Activated naive CD4-positive, alpha-beta T cell (primary cell): ENCODE measurements at places on chromosomes 11 and 22.

- DNase-seq, result no peak
Observed at GRCh38 chr11:107307991-107308390, 149.6 kb downstream of the CWF19L2 start.

- no peak for DNase-seq
Observed at GRCh38 chr22:48885271-48885918, 942.3 kb downstream of the BRD1 start.

DNA sequence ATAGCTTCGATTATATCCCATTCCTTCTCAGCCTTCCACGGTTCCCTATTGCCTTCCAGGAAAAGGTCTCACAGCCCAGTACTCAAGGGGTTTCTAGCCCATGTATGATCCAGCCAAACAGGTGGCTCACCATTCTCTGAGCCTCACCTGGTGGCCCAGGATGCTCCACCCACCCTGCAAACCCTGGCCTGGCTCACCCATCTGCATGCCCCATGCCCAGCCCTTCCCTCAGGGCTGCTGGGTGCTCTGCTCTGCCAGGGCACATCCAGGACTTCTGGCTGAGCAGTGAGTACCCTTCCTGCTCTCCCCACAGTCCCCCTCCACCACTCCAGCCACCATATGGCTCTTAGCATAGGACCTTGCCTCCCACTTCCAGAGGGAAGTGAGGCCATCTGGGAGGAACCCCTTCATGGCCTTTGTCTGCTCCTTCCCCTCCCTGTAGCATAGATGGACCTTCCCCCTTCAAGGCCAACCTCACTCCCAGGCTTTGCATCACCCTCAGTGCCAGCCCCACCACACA, 5.8 kb upstream of the RCOR2 start:
- DNase-seq, result no peak

GRCh38 chr11:19844806-19845205, 132.2 kb downstream of the NAV2 start:
- DNase-seq, result no peak

DNA sequence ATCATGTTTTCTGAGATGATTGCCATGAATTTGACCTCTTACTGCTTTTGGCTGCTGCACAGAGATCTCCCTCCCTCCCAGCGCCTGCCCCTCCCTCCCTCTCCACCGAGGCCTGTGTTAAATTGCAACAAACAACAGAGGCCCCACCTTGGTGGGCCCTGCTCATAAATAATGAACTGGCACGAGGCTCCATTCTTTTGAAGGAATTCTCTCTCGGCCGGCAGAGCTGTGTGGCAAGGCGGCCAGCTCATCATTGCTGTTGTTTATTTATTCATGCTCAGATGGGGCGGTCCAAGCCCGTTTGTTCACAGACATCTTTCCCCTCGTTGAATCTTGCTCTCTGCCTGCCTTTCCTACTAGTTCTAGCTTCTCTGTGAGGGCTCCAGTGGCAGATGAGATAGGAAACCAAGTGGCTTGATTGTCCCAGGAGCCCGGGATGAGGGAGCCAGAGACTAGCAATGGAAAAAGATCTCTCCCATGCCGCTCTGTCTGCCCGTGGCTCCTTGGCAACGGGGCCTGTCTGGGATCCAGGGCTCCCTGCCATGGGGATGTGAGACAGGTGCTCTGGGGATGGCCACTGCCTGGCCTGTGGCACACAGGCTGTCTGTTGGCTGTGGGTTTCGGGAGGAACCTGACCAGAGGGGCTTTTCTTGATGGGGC, 192.6 kb downstream of the DSCAML1 start:
- DNase-seq, result no peak

DNA sequence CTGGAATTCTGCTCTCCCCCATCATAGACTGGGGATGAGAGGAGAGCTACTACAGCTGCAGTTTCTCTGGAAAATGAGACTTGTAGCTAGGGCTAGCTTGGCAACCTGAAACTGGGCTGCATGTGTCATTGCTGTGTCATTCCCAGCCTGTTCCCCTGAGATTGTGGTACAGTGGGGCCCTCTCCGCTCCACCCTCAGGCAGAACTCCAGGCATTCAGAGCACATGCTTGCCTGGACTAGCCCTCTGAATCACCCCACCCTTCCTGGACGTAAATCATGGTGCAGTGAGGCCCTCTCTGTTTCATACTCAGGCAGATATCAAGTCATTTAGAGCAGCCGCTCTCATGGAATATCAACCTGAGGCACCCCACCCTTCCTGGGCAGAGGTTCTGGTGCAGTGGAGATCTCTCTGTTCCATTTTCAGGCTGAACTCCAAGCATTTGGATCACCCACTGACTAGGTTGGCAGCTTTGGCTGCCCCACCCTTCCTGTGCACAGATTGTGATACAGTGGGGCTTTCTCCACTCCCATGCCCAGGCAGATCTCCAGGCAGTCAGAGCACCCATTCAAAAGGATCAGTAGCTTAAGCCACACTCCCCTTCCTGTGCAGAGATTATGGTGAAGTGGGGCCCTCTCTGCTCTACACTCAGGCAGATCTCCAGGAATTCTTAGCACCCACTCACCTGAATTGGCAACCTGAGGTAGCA, 274.4 kb downstream of the C11orf87 start:
- no peak for DNase-seq

- DNase-seq, result no peak
Observed at GRCh38 chr22:25970374-25970911, 198.8 kb upstream of the SEZ6L start.

DNA sequence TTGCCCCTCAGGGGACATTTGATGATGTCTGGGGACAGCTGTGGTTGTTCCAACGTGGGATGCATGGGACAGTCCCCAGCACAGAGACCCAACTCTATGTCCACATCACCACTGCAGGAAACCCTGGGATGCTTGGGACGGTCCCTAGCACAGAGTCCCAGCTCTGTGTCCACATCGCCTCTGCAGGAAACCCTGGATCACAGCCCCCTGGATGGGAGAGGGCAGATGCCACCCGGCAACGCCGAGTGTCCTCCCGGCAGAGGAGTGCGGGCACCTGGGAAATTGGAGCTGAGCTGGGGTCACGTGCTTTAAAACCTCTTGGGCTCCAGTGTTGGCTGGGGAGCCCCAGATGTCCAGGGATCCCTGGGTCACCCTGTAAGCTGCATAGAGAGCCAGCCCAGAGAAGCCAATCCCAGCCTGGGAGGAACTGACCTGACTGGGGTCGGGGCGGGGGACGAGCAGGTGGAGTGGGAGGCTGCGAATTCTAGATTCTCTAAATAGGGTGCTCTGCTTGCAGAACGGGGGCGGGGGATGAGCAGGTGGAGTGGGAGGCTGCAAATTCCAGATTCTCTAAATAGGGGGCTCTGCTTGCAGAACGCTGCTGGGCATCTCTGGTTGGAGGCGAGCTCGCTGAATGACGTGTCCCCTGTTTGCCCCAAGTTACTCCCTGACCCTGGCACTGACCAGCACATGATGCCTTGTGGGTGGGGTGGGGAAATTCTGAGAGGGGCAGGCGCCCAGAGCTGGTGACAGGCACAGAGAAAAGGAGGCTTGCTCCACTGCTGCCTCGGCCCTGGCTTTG, 1197.8 kb downstream of the BRD1 start:
- no peak for DNase-seq

DNA sequence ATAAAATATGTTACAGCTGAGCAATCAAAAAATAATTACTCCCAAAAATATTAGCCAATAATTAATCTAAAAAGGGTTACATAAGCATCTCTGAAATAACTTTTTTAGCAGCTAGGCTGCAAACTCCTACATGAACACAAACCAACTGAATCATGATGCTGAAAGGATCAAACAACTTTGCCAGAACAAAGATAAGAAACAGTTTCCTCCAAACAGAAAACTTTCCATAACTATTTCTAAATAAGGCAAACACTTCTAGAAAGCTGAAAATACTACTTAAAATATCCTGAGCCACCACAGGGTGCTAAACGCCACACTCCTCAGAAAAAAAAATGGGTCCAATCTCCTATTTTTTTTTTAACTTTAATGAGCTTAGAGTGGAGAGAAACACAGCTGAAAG, 68.6 kb upstream of the ARHGAP32 start:
- no peak for DNase-seq

DNA sequence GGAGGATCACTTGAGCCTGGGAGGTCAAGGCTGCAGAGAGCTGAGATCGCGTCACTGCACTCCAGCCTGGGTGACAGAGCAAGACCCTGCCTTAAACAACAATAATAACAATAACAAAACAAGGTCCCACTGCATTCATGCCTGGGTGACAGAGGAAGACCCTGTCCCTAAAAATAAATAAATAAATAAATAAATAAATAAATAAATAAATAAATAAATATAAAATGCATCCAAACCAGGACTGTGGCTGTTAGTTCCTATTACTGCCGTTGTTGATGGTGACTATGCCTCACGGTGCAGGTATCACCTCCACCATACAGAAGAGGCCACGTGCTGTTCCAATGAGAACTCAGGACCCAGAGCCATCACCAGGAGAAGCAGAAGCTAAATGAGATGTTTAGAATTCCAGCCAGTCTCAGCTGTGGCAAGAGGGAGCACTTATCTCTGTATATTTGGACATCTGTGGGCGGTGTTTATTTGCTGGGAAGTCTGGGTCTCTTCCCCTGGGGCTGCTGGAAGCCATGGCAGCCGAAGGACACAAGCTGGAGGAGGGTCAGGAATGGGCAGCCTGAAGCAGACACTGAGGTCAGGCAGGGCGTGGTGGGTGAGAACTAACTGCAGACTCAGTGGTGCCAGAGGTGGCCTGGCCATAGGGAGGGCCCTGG, 21.6 kb downstream of the C11orf86 start:
- DNase-seq, result no peak

DNA sequence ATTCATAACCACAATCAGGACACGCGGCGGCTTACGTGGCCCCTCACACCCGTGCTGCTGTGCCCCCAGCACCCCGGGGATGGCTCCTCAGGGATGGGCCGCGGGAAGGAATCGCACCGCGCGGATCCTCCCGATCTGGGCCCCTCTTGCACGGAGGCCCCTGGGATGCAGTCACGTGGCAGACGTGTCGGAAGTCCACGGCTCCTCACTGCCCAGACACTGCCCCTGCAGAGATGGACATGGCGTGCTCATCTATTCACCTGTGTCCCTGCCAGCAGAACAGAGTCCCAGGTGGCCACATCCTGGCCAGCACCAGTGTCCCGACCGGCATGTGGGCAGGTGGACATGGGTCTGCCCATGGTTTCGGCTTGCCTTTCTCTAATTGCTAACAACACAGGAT, 12.8 kb downstream of the MOB2 start:
- no peak for DNase-seq

DNA sequence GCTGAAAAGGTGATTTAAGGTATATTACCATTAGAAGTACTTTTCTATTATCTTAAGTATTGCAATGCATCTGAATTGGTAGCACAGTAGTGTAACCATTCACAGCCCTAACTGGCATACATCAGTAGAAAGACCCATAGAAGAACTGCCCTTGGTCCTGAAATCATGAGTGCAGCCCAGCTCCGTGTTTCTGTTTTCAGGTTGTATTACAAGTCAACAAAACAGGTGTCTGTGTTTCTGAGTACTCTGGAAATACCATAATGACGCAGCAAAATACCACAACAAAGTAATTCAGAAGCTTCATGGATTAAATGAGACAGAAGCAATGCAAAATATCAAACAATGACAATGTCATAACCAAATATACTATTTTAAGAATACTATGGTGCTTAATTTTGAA, 226.3 kb downstream of the OPCML start:
- DNase-seq, result no peak

DNA sequence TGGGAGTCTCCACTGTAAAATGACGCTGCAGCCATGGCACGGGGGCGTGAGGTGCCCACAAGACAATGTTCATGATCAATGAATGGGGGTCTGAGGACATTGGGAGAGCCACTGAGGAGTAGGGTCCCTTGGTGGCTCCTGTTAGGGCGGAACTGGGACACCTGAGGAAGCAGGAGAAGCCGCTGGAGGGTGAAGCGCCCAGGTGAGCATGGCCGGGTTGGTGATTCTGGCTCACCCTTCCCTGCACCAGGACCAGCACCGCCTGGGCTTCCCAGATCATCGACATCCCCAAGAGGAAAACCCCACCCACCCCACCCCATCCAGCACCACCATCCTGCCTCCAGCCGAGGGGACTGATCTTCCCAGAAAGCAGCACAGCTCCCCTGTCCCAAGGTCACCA, 30.6 kb downstream of the SHANK2 start:
- no peak for DNase-seq

- DNase-seq, result no peak
Observed at GRCh38 chr11:63804259-63804658, 9.0 kb upstream of the SPINDOC start.

DNA sequence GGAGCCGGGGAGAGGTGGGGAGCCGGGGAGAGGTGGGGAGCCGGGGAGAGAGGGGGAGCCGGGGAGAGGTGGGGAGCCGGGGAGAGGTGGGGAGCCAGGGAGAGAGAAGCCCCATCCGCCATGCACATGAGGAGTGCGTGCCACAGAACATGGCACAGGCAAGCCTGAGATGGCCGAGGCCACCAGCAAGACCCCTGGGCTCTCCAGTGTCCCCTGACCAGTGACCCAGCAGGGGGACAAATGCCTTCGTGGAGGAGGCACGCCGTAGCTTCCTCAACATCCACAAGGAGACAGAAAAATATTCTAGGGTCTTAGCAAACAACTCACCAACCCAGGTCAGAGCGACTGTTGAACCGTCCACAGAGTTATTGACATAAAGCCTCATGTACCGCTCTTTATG, 618.8 kb downstream of the TBC1D22A start:
- DNase-seq, result no peak

GRCh38 chr22:20141186-20142077, 9.4 kb downstream of the CCDC188 start:
- no peak for DNase-seq

DNA sequence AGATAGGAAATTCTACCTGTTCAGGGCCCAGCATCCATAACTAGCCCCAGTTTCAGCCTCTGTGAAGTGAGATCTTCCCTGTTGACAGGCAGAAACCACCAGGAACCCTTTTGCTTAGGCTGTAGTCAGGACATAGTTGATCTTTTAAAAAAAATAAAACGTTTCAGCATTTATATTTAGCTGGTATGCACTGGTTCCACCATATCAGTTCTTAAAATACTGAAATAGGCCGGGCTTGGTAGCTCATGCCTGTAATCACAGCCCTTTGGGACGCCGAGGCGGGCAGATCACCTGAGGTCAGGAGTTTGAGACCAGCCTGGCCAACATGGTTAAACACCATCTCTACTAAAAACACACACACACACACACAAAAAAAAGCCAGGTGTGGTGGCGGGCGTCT, 35.3 kb downstream of the GALNT18 start:
- DNase-seq, result no peak

GRCh38 chr11:22930816-22931594, 70.7 kb upstream of the CCDC179 start:
- no peak for DNase-seq

- no peak for DNase-seq
Observed at GRCh38 chr22:38036392-38037062, 20.7 kb upstream of the PICK1 start.
